ENCODE measurements at places on chromosomes 13 and 19. TPM values are rescaled to one million over a fixed set of nuclear protein-coding genes. Genes with fewer than 3 reads are reported as not detected.

DNA sequence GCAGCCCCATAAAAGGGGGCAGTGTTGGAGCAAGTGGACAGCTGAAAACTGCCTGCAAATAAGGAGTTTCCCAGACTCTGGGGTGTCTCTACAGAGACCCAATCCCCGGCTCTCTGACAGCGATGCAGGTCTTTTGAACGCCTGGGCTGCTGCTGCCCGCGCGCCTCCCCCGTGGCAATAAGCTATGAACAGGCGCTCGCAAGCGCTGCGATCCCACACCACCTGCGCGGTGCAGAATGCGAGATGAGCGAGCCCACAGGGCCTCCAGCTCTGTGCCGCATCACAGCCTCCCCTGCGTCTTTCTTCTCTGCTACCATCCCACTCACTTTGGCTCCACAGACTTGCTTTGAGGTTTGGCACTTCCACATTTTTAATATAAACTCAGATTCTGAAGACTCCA is 62.3 kb downstream of the KCTD15 start:
- DNase-seq, result no peak

GRCh38 chr13:80052286-80052685 is 288.6 kb downstream of the SPRY2 start:
- DNase-seq, result no peak

The PRR36 gene
- not detected for total RNA-seq

The CYP2A13 gene
- total RNA-seq, result 15.8 TPM

The METTL21C gene
- total RNA-seq, result not detected
